ENCODE measurements at places on chromosomes 3 and 15.

DNA sequence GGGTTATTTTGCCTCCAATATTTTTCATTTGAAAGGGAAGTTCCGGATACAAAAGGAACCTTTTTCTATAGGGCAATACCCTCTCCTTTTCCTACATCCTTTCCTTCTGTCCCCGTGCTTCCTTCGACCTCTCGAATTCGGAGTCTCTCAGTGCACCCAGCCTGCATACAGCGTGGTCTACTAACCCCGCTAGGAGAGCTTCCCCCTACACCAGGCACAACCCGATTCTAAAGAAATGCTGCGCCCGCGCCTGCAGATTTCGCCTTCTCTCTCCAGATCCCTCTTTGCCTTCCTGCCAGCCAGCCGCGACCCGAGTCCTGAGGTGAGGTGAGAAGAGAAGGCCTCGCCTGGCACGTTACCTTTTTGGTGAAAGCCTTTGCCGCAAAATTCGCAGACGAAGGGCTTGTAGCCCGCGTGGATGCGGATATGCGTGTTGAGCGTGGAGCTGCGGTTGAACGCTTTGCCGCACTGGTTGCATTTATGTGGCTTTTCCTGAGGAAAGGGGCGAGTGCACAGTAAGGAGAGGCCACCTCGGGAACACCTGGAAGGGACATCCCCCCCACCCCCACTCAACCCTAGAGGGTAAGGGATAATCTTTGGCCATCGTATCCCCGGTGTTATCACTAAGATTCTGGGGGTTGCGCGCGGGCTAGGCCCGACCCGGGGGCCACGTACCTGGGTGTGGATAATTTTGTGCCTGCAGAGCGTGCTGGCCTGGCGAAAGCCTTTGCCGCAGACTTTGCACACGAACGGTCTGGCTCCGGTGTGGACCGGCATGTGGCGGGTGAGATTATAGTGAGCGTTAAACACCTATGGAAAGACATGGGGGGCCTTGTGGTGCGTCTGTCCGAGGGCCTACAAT, 2.3 kb downstream of the FEZF2 start:
- DNase-seq = no peak

DNA sequence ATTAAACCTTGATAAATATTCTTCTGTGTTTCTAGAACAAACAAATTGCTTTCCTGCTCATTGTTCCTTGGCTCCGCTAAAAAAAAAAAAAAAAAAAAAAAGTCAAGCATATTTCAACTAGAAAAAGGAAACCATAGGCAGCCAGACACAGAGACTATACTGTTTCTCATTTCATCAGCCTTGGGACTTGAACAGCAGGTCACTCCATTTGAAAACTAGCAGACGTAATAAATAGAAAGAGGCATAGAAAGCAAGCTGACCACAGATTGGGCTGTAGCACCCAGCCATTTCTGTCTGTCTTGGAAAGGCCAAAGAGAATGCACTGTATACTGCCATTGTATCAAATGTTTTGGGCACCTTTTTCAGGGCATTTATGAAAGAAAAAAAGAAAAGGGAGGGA, 697.1 kb downstream of the NLGN1 start:
- no peak for DNase-seq

GRCh38 chr15:67383899-67384298, 129.3 kb downstream of the IQCH start:
- DNase-seq = no peak

GRCh38 chr3:42130329-42131070, 39.3 kb downstream of the TRAK1 start:
- no peak for DNase-seq

Measured in tibial artery (tissue), 4 donors.